ENCODE measurements at places on chromosomes 16 and 17.

- DNase-seq: no peak
Observed at GRCh38 chr17:67362173-67362572, 4.2 kb downstream of the PSMD12 start.

DNA sequence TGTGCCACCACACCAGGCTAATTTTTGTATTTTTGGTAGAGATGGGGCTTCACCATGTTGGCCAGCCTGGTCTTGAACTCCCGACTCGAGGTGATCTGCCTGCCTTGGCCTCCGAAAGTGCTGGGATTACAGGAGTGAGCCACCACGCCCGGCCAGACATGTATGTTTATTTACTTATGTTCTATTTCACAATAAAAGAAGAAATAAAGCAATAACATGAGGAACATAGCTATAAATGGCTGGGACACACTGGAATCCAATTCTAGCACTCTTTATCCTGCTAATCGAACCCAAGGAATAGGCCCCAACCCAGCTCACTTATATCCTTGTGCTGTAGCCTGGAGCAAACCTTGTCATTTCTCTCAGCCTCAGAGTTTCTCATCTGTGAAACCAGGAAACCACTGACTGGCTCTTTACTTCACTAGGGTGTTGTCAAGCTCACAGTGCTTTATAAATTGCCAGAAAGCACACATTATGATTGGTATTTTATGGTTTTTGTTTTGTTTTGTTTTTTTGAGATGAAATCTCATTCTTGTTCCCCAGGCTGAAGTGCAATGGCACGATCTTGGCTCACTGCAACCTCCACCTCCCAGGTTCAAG, 4.3 kb upstream of the ODAD4 start:
- no peak for DNase-seq

- no peak for DNase-seq
Observed at GRCh38 chr16:27690608-27691007, 140.7 kb downstream of the KATNIP start.

DNA sequence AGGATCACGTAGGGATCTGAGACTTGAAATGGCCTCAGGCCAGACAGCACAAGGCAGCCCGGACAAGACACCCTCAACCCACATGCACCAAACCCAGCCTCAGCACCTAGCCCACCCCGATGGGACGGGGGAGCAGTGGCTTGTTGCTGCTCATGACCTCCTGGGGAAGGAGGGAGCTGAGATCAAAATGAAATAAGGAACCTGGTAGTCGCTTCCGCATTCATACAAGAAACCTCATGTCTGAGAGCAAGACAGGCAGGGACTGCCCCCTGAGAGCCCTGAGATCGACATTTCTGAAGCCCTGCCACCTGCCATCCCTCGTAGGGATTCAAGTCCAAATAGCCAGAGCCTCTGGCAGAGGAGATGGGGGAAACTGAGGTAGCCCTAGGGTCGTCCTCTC, 5.7 kb upstream of the CEP131 start:
- no peak for DNase-seq

GRCh38 chr17:17354560-17355349, 51.6 kb downstream of the NT5M start:
- no peak for DNase-seq

GRCh38 chr17:2172077-2172851, 117.4 kb downstream of the HIC1 start:
- DNase-seq: peak; percentile 95

DNA sequence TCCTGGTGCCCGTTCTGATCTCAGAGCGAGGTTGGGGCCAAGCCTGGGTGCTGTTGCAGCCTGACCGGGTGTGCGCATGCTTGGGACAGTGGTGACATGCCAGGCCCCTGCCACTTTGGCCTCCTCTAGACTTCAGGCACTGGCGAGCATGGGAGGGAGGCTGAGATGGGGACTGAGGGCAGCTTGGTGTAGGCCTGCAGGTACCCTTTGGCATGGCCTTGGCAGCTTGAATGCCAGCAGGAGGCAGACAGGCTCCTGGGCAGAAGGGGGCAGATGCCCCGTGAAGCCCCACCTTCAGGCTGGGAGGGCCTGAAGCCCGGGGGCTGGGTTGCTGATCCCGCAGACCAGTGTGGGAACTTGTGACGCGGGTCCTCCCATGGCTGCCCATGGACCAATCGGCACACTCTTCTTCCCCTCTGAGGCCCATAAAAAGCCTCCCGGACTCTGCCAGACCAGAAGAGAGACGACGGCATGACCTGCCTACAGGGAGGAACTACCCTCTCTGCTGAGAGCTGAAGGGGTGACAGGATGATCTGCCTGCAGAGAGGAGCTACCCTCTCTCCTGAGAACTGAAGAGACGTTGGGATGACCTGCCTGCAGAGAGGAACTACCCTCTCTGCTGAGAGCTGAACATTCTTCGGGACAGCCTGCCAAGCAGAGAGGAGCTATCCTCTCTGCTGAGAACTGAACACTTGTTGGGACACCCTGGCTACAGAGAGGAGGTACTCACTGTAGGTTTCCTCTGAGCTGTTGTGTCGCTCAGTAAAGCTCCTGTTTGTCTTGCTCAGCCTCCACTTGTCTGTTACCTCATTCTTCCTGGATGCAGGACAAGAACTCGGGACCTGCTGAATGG, 17.5 kb downstream of the RHOT1 start:
- DNase-seq: peak; percentile 53
